ENCODE measurements at places on chromosomes 6 and 20.

DNA sequence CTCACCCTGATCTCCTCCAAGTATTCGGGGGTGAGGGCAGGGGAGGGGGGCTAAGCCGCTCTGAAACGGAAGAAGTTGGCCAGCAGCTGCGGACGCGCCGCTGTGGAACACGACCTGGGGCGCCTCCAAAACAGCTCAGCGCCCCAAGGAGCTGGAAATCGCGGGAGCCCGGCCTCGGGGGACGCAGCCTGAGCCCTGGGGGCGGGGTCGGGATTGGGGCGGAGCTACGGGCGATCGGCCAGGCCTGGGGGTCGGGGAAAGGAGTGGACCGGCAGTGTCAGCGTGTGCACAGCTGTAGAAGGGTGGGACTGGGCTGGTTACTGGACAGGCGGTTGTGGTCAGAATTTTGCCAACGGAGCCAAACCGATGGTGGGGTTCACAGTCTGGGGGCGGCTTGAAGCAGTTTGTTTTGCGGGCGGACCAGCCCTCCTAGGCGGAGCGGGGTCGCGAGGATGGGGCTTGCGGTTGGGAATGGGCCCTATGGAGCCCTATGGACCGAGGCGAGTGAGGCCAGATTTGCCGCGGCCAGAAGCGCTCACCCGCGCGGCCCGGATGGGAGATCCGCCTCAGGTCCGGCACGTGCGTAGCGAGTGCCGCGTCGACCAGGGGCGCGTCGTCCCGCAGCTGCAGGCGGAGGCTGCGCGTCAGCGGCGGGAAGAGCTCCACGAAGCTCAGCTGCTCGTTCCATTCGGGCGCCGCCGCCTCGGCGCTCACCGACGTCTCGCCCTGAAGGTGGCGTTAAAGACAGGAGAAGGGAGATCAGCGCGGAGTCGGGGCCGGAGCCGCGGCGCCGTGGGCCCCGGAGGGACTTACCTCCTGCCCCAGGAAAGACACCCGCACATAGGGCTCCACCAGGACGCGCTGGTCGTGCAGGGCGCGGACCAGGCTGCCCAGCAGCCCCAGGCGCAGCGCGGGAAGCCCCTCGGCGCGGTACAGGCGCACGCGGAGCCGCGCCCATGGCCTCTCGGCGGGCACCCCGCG, 14.3 kb upstream of the SPAG4 start:
- peak; percentile 71 for DNase-seq

- DNase-seq = no peak
These were observed 12.8 kb downstream of the SLC22A3 start for GRCh38 chr6:160360955-160361354.

GRCh38 chr6:85460154-85460920, 10.5 kb downstream of the NT5E start:
- no peak for DNase-seq

DNA sequence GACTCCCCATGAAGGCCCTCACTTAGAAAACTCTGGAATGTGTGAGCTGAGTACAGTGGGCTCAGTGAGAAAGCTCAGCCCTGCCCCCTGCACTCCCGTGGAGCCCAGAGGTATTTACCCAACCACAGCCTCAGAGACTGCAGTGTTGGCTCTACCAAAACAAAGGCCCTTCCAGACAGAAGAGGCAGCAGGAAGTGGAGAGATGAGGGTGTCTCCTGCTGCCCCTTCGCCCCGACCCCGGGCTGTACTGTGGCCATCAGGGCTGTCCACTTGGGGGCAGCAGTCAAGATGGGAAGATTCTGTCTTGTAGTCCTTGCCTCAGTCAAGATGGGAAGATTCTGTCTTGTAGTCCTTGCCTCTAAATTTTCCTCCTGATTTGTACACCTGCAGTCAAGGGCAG, 341.3 kb downstream of the TAF4 start:
- no peak for DNase-seq

- DNase-seq = peak; percentile 62
These were observed 89.2 kb downstream of the FAM83B start for GRCh38 chr6:54935739-54936138.

- DNase-seq = no peak
These were observed 93.8 kb upstream of the RNF217 start for GRCh38 chr6:124868481-124868880.

- peak; percentile 45 for DNase-seq
These were observed 3.8 kb downstream of the RIPOR2 start for GRCh38 chr6:24931718-24932691.

DNA sequence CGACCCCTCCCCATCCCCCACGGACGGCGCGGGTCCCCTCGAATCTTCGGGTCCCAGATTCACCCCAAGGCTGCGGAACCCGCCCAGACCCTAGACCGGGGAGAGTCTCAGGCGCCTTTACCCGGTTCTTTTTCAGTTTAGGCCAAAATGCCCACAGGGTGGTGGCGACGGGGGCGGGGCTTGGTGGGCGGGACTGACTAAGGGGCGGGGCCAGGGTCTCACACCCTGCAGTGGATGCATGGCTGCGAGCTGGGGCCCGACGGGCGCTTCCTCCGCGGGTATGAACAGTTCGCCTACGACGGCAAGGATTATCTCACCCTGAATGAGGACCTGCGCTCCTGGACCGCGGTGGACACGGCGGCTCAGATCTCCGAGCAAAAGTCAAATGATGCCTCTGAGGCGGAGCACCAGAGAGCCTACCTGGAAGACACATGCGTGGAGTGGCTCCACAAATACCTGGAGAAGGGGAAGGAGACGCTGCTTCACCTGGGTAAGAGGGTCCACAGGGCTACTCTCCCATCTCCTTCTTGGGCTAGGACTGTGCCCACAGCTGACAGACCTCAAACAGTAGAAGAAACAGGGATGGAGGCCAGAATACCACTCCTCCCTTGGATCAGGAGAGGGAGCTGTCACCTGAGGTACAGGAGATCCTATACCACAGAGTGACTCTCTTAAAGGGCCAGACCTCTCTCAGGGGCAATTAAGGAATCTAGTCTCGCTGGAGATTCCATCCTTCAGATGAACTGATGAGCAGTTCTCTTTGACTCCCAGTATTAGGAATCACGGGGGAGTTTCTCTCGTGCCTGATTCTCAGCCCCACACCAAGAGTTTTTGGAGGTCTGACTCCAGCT, 942 bp downstream of the HLA-E start:
- peak; percentile 60 for DNase-seq

- DNase-seq = no peak
These were observed 12.4 kb upstream of the CSNK2A1 start for GRCh38 chr20:555976-556385.

DNA sequence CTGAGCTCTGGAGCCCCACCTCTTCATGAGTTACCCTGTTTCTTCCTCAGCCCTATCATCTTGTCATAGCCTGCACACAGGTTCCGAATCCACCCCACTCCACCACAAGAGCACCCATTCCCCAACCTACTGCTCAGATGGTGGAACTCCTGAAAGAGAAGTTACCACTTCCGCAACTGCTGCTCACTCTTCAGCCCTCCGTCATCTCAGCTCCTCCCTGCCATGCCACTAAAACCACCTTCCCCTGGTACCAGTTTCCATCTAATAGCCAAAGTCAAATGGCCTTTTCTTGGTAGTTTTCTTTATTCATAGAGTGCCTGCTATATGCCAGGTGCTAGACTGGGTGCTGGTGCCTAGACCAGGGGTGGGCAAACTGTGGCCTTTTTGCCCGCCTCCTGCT, 3.9 kb downstream of the RAB22A start:
- no peak for DNase-seq

DNA sequence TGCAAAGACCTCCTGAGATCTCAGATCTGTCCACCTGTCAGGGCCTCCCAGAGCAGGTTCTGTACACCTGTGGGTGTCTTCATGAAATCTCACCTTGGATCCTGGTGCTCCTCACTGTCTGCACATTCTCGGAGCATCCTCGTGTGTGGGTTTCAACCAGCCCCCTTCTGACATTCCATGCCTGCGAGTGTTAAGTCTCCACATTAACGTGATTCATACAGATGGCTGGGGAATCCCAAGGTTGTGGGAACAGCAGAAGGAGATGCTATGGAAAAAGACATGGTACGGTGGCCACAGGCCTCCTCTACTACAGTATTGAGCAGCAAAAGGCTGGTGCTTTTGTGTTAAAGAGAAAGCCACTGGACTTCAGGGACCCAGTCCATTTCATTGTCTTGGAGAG, 556.5 kb downstream of the DHX35 start:
- peak; percentile 30 for DNase-seq

- DNase-seq = no peak
These were observed 12.0 kb upstream of the GRM4 start for GRCh38 chr6:34157851-34158250.

- DNase-seq = no peak
These were observed 38.4 kb upstream of the CCDC167 start for GRCh38 chr6:37538107-37538506.

DNA sequence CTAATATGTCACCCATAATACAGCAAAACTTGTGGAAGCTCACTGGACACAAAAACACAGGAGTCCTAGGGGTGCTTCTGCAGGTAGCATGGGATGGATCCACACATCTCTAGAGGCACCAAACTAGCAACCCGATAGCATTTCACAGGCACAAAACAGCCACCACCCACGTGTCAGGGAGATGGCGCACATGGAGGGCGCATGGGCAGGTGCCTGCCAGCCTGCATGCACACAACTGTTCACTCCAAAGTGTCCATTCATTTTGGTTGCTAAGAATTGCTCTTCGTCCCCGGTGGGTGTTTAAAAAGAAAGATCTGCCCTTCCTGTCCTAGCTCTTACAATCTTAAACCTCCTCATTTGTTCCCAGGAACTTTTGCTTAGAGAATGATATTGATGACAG, 171.3 kb downstream of the SYNDIG1 start:
- no peak for DNase-seq

DNA sequence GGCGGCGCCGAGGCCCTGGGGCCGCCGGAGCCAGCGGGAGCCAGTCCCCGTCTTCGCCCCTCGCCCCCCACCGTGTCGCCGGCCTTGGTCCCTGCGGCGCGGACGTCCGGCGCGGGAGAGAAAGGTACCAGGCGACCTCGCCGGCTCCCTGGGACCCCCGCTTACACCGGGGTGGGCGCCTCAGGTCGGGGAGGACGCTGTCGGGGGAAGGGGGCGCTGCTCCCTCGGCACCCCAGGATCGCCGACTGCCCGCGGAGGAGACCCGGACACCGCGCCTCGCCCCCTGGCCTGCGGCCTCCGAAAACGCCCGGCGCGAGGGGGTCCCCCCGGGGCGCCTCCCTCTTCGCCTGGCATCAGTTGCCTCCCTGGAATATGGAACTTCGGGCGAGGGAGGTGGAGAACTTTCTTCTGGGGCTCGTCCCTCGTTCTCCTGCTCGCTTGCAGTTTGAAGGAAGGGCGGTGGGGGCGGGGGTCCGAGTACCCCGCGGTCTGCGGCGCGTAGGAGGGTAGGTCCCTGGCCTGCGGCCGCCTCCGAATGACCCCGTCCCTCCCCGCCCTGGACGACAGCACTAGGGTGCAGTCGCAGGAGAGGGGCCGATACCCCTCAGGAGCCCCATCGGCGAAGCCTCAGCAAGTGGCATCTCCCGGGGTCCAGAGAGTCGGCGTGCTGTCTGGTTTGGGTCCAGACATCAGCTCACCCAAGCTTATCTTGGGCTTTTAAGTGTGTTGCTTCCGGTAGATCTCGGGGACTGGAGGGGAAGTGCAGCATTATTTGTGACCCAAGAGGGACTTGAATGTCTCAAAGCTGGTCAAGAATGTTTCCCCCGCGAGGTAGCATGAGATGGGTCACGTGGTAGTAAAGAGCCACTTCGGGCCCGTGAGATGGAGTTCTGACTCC, 549 bp downstream of the ANKRD6 start:
- DNase-seq = no peak

DNA sequence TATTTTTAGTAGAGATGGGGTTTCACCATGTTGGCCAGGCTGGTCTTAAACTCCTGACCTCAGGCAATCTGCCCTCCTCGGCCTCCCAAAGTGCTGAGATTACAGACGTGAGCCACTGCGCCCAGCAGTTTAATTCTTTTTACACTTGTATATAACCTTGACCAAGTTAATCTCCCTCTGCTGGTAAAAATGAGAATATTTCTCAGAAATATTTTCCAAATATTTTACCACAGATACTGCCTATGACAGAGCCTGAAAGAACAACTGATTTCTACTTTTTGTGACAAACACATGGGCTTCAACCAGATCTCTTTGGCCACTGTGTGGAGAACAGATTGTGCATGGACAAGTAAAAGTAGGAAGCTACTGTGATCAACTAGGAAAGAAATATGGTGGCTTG, 21.2 kb upstream of the NHSL1 start:
- no peak for DNase-seq

DNA sequence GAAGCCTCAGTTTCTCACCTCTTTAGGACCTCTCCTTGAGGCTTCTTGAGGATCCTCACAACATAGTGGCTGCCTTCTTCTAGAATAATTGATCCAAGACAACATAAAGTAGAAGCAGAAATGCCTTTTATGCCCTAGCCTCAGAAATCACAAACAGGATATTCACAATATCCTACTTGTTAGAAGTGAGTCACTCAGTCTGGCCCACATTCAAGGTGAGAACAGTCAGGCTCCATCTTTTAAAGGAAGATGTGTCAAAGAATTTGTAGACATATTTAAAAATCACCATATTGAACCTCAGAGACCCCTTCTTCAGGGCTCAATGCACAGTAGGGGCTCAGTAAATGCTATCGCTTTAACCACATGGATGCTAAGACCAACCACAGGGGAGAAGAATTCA, 20.8 kb upstream of the FAM83D start:
- no peak for DNase-seq

DNA sequence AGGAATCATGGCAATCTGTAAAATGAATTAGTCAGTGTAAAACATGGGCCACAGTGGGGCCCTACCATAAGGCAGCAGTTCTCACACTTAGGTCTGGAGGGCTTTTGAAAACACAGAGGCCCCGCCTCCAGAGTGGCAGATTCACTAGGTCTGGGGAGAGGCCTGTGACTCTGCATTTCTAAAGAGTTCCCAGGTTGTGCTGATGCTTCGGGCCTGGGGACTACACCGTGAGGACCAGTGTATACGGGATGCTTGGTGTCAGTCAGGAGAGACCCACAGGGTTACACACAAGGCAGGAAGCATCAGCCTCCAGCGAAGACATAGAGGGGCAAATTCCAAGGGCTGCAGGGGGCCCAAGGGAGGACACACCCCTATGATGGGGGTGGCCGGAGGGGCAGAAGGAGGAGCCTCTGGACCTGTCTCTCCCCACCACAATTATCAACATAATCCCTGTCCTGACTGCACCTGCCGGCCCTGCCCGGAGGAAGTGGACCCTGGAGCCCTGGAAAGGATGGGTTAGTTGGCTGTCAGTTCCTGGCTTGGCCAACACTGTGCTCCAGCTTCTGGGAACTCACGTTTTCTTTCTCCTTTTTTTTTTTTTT, 46.7 kb downstream of the FGD2 start:
- no peak for DNase-seq

DNA sequence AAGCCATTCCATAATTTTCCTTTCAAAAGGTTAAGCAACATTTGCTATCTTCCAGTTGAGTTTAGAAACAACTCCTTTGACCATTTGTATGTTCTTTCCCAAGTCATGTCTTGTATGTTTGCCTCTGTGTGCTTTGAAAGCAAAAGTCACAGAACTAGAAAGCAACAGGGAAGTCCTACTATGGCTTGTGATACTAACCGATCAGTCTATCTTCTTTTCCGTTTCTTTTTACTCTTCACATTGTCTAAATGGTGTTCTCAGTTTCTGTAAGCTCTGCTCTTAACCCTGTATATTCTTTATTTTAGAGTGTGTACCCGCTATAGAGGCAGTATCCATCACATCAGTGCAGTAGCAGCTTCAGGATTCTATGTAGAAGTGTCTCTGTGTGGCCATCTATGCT, 32.9 kb downstream of the TMEM244 start:
- DNase-seq = no peak
